H1 (cell line): ENCODE measurements at places on chromosomes 12 and 14.
A peak's percentile ranks its signal among the peaks of the same experiment; 100 is the strongest.

DNA sequence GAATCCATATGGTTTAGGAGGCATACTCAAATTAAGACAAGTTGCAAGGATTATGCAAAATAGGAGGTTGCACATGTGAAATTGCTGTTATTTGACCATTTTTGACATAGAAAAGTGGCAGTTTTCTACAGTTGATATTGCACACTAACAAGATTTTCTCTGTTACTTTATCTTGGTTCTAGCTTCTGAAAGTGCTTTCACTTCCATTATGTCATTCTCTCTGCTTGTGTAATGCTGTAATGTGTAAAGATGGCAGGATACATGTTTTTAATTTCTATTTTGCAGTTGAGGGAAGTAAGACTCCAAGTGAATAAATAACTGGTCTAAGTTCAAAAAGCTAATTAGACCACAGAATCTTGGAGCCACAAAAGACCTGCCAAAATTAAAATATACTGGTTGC is 60.6 kb downstream of the MYRFL start:
- DNase-seq: no peak

DNA sequence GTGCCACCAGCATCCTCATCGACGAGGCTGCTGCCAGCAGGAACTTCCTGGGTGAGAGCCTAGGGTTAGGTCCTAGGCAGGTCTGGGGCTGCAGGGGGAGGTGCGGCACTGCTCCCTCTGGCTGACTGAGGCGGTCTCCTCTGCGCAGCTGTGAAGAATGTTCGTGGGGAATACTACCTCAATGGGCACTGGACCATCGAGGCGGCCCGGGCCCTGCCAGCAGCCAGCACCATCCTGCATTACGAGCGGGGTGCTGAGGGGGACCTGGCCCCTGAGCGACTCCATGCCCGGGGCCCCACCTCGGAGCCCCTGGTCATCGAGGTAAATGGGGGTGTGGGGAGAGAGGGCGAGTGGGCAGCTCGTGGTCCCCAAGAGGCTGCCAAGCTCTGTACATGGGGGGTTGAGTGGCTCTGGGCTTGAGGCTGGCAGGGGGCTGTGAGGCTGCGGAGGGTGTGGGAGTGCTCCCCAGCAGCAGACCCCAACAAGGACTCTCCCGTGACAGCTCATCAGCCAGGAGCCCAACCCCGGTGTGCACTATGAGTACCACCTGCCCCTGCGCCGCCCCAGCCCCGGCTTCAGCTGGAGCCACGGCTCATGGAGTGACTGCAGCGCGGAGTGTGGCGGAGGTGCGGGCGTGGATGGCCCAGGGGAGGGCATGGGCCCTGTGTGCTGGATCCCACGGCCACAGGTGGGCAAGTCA is 14.4 kb downstream of the PAPLN start:
- no peak for DNase-seq

DNA sequence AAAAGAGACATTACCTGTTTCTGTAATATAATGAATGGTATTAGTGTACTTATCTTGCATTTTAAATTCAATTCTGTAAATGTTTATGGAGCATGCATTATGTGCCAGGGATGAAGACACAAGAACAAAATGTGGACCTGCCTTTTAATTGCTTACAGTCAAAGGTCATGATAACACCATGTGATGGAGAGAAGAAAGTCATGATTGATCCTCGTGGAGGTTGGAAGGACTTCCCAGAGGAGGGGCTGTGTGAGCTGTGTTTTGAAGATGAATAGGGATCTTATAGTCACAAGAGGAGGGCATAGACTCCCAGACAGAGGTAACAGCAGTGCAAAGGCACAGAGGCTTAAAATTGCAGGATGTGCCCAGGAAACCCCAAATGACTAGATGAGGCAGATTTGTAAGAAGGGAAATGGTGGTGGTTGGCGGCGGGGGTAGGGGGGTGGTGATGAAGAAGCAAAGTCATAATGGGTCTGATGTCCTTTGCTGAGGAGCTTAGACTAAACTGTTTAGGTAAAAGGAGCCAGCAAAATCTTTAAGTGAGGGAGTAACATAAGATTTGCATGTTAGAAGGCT is 151.5 kb downstream of the PRKCH start:
- DNase-seq: no peak

DNA sequence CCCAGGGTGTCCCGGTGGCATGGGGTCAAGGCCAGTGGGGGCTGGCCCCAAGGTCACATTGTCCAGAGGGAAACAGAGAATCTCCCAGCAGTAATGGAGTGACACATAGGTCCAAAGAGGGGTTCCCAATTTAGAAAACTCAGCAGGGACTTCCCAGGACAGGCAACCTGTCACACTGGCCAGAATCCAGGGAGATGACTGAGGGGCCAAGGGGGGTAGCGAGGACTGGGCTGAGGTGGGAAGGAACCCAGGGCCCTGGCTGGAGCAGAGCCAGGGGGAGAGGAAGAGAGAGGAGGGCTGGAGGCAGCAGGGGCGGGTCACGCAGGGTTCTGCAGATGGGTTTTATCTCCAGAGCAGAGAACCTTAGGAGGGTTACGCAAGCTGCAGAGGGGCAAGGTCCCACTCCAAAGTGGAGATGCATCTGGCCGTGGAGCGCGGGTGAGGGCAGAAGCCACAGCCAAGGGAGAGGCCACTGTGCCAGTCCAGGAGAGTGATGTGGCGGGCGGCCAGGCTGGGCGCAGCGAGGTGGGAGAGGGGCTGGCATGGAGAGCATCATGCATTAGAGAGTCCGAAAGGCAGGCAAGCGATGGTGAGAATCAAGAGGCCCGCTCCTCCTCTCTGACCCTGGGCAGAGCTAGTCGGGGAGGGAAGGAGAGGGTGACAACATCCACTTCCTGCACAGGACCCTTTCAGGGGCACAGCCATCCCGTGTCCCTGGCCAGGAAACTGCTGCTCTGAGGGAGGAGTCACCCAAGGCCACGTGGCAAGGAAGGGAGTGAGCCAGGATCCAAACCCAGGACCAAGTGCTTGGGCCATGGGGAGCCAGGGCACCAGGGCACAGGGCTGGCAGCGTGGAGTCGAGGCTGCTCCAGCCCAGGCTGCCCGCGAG is 29.0 kb downstream of the NCOR2 start:
- no peak for DNase-seq

GRCh38 chr14:30996892-30997659 is 28.4 kb upstream of the AP4S1 start:
- no peak for DNase-seq

GRCh38 chr14:86779416-86779815 is 1213.6 kb downstream of the GALC start:
- DNase-seq: no peak

- DNase-seq: no peak
Observed at GRCh38 chr12:34342048-34342447, 319.8 kb downstream of the ALG10 start.

DNA sequence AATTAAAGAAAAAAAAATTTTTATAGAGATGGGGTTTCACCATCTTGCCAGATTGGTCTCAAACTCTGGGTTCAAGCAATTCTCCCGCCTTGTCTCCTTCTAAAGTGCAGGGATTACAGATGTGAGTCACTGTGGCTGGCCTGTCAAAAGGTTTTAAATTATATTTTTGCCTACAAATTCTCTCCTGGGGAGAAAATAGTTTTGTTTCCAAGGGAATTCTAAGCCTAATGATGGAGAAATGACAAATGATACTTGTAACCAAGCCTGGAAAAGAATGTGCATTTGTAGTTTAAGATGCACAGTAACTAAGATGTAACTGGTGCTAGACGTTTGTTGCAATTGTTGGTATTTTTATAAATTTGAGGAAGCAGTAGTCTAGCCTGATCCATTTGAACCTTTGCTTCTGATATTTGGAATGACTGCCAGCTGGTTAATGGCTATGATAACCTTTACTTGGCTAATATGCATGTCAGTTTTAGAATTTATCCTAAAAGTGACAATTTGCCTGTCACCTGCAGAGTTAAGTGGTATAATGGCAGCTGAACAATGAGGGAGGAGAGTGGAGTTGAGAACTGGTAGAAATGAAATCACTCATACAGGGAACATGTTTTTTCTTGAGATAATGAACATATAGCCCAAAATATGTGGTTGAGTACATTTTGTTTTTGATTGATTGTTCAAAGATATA is 148.0 kb downstream of the FUT8 start:
- DNase-seq: no peak

GRCh38 chr14:50000380-50001150 is 107.7 kb downstream of the ARF6 start:
- peak; percentile 55 for DNase-seq

DNA sequence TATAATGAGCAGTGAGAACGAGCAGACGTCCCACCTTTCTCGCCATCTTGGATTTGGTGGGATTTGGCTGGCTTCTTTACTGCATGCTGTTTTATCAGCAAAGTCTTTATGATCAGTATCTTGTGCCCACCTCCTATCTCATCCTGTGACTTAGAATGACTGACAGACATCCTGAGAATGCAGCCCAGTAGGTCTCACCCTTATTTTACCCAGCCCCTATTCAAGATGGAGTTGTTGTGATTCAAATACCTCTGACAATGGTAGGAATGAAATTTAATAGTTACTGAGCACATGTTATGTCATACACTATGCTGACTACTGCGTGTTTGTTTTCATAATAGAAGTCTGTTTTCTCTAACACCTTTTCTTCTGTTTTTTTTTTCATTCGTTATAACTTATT is 1.9 kb downstream of the TMTC3 start:
- no peak for DNase-seq
